Panc1 (cell line): ENCODE measurements at places on chromosomes 11 and 22. TPM values are rescaled to one million over a fixed set of nuclear protein-coding genes. Genes with fewer than 3 reads are reported as not detected.
A peak's percentile ranks its signal among the peaks of the same experiment; 100 is the strongest.

GRCh38 chr22:33564683-33565082 is 355.6 kb downstream of the LARGE1 start:
- DNase-seq = no peak
- H3K4me1 ChIP-seq = no peaks in the 10 kb centered on the region
- no peaks in the 10 kb centered on the region for H3K36me3 ChIP-seq

The PANX3 gene
- not detected for total RNA-seq

- no peak overlapping the region for H3K4me3 ChIP-seq
- peak overlapping the region; percentile 46; the same call in 1 of the 2 replicates for H3K27ac ChIP-seq
- H3K4me1 ChIP-seq = peaks cover 30% of the 10 kb centered on the region
- H3K36me3 ChIP-seq = no peaks in the 10 kb centered on the region
- no peaks in the 10 kb centered on the region for H3K27me3 ChIP-seq
These were observed 69.1 kb downstream of the LDLRAD3 start for GRCh38 chr11:36012979-36013378.

GRCh38 chr11:70456921-70457532 is 58.7 kb downstream of the CTTN start:
- no peaks in the 10 kb centered on the region for H3K27me3 ChIP-seq
- H3K36me3 ChIP-seq = no peaks in the 10 kb centered on the region
- H3K4me1 ChIP-seq = no peaks in the 10 kb centered on the region
- no peak for DNase-seq
- H3K27ac ChIP-seq = no peak overlapping the region
- H3K4me3 ChIP-seq = no peak overlapping the region

The BATF2 gene
- 1.6 TPM for total RNA-seq
